ENCODE measurements at places on chromosomes 7 and 10.

- DNase-seq = no peak
Measured at GRCh38 chr7:97117035-97117371, 495 bp upstream of the SDHAF3 start.

DNA sequence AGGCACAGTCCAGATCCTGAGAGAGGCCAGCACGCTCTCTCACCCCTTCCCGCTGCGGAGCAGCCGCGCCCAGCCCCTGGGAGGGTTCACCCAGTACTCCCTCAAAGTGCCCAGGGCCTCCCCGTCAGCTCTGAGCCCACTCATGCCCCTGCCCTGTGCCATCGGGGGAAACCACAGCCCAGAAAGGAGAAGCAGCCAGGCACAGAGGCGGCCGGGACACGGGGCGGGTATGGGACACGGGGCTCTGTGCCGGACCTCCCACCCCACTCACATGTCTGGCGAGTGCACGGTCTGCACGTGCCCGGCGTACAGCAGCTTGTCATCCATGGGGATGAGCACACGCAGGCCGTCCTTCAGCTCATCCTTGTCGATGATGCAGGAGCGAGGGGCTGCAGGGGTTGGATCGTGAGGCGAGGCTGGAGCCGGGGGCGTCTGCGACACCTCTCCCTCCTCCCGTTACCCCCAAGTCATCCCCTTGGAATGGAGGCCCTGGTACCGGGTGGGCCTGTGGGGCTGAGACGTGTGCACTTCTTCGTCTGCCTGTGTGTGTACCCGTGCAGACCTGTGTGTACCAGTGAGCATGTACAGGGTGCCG, 38.2 kb downstream of the SLC29A4 start:
- DNase-seq = no peak

GRCh38 chr10:46558392-46559185, 2.1 kb upstream of the GPRIN2 start:
- no peak for DNase-seq

GRCh38 chr10:95501203-95502094, 59.7 kb downstream of the SORBS1 start:
- DNase-seq = no peak

GRCh38 chr7:134472572-134473244, 13.8 kb upstream of the AKR1B1 start:
- no peak for DNase-seq

DNA sequence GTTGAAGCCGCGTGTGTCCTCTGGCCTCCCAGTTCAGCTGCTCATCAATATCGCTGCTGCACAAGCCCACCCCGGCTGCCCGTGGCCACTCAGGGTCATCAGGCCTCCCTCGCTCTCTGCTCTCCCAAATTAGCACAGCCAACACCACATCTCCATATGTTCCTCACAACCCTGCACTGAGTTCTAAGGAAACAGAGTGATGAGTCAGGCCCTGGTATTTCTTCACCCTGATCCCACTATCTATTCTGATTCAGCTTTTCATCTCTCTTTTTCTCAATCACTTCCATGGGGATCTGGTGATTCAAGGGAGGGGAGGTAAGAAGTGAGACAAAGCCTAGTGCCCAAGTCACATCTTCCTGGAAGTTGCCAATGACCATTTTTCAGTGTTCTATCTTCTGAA, 23.8 kb downstream of the CYTH3 start:
- DNase-seq = no peak

GRCh38 chr7:13829914-13830900, 159.3 kb downstream of the ETV1 start:
- no peak for DNase-seq

DNA sequence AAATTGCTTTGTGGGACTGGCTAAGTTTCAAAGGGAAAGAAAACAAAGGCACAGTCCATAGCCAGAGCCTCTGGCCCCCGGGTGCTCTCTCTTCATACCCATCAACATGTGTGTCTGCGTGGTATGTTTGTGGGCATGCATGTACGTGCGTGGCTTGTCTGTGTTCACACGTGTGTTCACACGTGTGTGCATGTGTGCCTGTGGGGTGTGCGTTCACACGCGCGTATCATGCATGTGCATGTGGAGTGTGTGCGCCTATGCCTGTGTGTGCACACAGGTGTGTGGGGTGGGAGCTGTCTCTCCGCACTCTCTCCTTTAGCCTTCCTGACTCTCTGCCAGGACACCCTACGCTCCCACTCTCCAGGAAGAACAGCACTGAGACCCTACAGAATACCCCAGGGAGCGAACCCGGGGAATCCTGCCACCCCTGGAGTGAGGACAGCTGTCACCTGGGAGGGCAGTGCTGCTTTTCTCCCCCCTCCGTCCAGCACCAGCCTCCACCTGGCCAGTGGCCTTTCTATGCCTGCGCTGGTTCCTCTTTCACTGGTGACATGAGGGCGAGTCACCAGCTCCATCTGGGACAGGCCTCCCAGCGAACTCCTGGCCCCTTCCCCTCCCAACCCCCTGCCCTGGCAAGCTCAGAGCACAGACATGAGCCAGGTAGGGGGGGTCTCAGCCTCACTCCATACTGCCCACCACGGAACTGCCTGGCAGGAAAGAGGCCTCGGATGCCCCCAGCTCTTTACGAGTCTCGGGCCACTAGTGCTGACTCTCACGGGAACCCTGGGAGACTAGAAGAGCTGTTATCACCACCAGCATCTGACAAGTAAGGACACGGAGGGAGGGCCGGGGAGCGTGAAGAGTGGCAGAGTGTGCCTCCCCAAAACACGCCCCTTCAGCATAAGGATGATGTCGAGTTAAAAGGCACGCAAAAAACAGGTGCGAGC, 16.5 kb downstream of the WDR86 start:
- DNase-seq = no peak

DNA sequence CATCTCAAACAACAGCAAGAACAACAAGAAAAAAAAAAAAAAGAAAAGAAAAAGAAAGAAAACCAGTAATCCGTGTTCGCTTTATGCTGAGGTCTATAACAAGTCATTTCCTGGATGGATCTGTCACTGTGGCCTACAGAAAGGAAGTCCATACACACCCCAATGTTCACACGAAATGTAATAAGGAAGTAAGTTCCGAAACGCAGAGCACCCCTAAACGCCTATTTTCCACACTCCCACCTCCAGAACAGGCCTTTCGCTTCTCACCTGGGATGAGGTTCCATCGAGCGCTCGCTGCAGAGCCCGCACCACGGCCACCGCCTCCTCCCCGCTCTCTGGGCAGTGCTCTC, 735 bp downstream of the ZNF394 start:
- DNase-seq = no peak

DNA sequence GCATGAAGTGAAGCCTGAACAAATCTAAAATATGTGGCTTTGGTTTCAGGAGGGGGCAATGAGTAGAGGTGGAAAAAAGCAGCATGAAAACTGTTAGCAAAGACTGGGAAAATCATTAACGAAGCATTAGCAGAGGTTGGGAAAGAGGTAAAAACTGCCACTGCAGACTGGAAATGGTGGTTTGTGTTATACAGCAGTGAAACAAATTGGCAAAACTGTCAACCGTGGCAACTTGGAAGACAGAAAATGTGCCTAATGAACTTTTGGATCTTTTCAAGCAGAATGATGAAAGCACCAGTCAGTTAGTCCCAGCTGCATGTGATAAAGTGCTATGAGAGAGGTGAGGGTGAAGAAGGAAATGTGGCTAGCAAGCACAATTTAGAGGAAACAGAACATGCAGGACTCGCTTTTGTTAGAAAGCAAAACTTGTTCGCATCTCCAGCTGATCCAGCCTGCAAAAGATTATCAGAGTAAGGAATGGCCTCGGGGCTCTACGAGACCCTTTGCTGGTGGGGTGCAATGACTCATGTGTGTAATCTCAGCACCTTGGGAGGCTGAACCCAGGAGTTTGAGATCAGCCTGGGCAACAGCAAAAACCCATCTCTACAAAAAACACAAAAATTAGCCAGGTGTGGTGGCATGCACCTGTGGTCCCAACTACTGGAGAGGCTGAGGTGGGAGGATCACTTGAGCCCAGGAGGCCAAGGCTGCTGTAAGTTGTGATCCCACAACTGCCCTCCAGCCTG, 45.7 kb downstream of the SKIDA1 start:
- no peak for DNase-seq

DNA sequence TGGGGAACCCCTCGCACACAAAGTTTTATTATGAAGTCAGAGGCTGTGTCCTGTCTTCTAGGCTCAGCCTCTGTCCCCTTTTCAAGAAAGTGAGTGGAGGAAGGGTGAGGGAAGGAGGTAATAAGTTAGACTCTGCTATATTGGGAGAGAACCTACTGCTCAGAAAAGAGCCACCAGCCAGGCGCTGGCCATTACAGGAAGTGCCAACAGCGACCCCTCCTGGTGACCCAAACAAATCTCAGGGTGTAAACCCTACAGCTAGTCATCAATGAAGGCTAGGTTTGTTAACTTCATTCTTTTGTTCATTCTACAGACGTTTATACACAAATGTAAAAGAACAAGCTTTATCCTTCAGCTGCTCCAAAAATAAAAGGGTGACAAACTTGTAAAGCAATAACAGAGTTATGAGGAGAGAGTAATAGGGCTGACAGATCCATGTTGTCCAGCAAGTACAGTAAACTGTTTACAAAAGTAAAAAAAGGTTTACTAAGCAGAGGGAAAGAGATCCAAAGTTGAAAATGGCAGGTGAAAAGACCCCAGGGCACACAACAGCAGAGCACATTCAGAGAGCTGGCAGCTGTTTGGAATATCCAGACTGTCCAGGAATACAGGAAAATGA, 82.7 kb downstream of the FAM204A start:
- DNase-seq = no peak

DNA sequence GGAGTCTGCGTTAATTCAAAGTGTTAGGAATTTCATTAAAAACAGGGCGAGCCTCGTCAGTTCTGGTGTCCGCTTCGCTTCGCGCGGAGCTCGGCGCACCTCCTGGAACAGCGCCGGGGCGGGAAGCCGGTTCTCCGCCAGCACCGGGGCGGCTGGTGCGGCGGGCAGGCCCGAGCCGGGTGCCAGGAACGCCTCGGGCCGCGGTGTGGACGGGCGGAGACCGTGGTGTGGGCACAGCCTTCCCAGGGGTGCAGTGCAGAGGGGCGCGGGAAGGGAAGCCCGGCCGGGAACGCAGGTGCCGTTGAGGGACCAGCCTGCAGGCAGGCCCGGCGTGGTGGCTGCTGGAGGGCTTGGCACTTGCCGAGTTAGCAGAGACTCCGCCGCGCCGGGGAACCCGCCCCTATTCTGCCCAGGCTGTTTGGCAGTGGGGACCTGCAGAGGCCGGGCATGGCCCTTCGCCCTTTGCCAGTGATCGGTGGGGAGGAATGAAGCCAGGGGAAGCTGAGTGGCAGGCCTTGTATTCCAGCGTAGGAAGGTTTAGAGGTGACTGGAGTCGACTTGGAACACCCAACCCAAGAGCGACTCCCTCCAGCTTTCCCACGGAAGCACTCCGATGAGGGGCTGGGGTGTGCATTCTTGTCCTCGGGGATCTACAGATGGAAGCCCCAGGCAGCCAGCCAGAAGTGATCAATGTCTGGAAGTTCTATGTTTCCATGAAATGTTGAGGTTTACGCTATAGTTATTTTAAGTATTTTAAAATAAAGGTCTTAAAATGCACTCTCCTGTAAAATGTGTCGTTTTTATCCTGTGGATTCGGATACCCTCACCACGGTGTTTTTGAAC, 945 bp upstream of the RHEB start:
- DNase-seq = peak; percentile 22

DNA sequence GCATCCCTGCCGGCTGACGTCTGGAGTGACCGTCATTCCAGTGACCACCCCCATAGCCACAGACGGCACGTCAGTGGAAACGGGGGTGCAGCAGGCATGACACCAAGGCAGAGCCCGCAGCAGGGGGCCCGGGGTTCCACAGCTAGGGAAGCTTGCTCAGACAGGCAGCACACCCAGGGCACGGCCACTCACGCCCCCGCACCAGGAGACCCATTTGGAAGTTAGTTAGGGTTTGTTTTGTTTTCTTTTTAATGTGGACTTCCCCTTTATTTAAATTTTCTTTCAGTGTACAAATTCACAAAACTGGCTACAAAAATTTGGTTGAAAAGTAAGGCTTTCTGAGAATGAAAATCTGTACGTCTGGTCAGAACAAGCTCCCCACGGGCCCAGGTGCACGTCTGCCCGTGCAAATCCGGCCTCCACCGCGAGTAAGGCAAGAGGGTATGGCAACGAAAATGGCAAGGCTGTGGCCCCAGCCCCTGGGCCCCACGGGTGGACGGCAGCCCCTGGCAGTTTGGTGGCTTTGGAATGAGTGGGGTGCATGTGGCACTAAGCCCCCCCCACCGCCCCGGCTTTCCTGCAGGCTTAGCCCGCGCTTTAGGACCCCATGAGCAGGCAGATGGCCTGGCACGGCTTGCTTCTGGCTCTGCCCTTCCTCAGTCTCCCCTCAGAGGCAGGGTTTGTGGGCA, 124.2 kb downstream of the FAM53B start:
- no peak for DNase-seq

DNA sequence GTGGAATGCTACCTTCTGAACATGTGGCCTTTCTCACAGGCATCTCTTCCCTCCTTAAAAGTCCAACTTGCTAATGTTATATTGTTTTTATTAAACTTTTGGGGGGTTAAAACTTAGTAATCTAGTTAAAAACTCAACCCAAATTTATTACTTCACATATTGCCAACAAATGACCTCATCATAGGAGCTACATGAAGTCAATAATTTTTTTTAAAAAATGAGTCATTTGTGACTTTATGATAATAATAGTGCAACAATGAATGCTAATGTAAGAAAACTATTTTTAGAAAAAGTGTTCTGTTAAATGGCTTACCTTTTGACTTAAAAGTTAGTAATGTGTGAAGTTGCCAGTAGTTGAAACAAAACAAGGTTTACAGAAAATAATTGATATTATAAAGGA, 325.9 kb upstream of the FZD1 start:
- DNase-seq = no peak

DNA sequence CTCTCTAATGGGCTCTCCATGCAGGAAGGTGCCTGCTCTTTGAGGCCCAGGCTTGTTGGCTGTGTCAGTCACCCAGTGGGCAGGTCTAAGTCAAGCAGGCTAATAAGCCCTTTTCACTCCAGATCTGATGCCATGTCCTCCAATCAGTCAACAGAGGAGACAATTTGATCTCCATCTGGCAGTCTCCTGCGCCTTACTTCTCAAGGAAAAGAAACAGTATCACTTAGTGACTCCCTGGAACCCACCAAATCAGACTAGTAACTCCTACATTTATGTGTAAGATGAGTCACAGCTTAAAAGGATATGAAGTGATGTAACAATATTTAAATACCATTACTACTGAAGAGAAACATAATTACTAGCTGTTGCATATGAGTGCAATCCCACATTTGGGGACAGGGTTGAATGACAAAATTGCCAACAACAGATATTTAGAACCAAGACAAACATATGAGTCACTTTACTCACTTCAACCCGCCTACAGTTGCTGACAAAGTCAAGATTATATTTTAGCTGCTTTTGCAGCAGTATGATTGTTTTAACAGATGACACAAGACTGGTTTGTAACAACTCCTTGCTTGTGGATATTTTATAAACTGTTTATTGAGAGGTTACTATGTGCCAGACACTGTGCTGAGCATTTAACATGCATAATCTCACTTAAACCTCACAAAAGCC, 72.1 kb downstream of the USP6NL start:
- no peak for DNase-seq

DNA sequence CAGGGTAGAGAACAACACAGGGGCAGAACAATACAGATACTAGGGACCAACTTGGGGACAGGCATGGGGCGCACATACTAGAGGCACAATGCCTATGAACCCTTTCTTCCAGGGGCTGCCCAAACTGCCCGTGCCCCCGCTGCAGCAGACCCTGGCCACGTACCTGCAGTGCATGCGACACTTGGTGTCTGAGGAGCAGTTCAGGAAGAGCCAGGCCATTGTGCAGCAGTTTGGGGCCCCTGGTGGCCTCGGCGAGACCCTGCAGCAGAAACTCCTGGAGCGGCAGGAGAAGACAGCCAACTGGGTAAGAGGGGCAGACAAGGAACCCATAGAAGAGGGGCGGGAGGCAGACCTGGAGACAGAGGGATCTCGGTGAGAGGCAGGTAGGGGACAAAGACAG, 5.8 kb downstream of the CHAT start:
- no peak for DNase-seq
